Stomach (tissue), 19 donors: ENCODE measurements at places on chromosomes 1 and 21. TPM values are rescaled to one million over a fixed set of nuclear protein-coding genes. Genes with fewer than 3 reads are reported as not detected.

CFAP74 gene
- total RNA-seq, result not detected

PSRC1 gene
- total RNA-seq, result not detected

HTR1D gene
- 0.58 TPM for total RNA-seq

ADGRL4 gene
- total RNA-seq, result 25.9 TPM

PADI4 gene
- total RNA-seq, result not detected

LMX1A gene
- not detected for total RNA-seq

LCA5L gene
- total RNA-seq, result not detected

XCL2 gene
- total RNA-seq, result not detected

MAB21L3 gene
- not detected for total RNA-seq

TFF2 gene
- total RNA-seq, result 2,230 TPM

FCER1G gene
- 1.4 TPM for total RNA-seq

PWP2 gene
- total RNA-seq, result 29.2 TPM

KCNN3 gene
- 7.3 TPM for total RNA-seq

ZBTB7B gene
- 134 TPM for total RNA-seq

CYP4Z1 gene
- total RNA-seq, result not detected

HPCA gene
- not detected for total RNA-seq

RIPPLY3 gene
- not detected for total RNA-seq

OLFML2B gene
- 56.0 TPM for total RNA-seq

ETNK2 gene
- total RNA-seq, result 0.45 TPM

RNU1-4 gene
- under 0.01 TPM for total RNA-seq

CR2 gene
- total RNA-seq, result not detected

LCE1B gene
- total RNA-seq, result not detected

SLC9C2 gene
- total RNA-seq, result not detected

TRIM17 gene
- not detected for total RNA-seq

MROH9 gene
- not detected for total RNA-seq

PM20D1 gene
- not detected for total RNA-seq

FCRL5 gene
- not detected for total RNA-seq

AUNIP gene
- total RNA-seq, result not detected

INAVA gene
- 67.4 TPM for total RNA-seq

CTNNBIP1 gene
- 12.3 TPM for total RNA-seq

DMRTA2 gene
- not detected for total RNA-seq

CYP4A11 gene
- not detected for total RNA-seq

KRTAP19-3 gene
- total RNA-seq, result not detected

P3R3URF gene
- not detected for total RNA-seq

UBXN10 gene
- total RNA-seq, result 1.9 TPM

STYXL2 gene
- not detected for total RNA-seq

DHRS3 gene
- total RNA-seq, result 54.2 TPM

APH1A gene
- total RNA-seq, result 25.8 TPM

CHI3L1 gene
- total RNA-seq, result not detected

WDR64 gene
- total RNA-seq, result not detected

BMP8A gene
- not detected for total RNA-seq

IGSF21 gene
- total RNA-seq, result not detected

EFNA1 gene
- total RNA-seq, result 16.9 TPM

SLC1A7 gene
- total RNA-seq, result 0.45 TPM

KMO gene
- total RNA-seq, result not detected

XPR1 gene
- total RNA-seq, result 3.5 TPM

ENTREP3 gene
- 11.7 TPM for total RNA-seq

PROX1 gene
- 4.0 TPM for total RNA-seq

PLA2G2D gene
- not detected for total RNA-seq

CCDC181 gene
- total RNA-seq, result 0.73 TPM

WLS gene
- total RNA-seq, result 148 TPM

AQP10 gene
- not detected for total RNA-seq

ALDH9A1 gene
- total RNA-seq, result 14.3 TPM

RO60 gene
- total RNA-seq, result 155 TPM

SPOCD1 gene
- total RNA-seq, result 5.8 TPM

LINGO4 gene
- not detected for total RNA-seq

PLD5 gene
- total RNA-seq, result not detected

CFHR2 gene
- not detected for total RNA-seq

GPR89B gene
- total RNA-seq, result 18.7 TPM
